WTC11 (cell line): ENCODE measurements at places on chromosomes 5 and 9. TPM values are rescaled to one million over a fixed set of nuclear protein-coding genes. Genes with fewer than 3 reads are reported as not detected.
A peak's percentile ranks its signal among the peaks of the same experiment; 100 is the strongest.

- peaks cover 22% of the 10 kb centered on the region for H3K4me1 ChIP-seq
- peaks cover 13% of the 10 kb centered on the region for H3K27me3 ChIP-seq
- H3K36me3 ChIP-seq, result no peaks in the 10 kb centered on the region
- no peak overlapping the region for H3K27ac ChIP-seq
- DNase-seq, result no peak
Observed at GRCh38 chr5:74556006-74556405, 84.5 kb downstream of the ENC1 start.

DNA sequence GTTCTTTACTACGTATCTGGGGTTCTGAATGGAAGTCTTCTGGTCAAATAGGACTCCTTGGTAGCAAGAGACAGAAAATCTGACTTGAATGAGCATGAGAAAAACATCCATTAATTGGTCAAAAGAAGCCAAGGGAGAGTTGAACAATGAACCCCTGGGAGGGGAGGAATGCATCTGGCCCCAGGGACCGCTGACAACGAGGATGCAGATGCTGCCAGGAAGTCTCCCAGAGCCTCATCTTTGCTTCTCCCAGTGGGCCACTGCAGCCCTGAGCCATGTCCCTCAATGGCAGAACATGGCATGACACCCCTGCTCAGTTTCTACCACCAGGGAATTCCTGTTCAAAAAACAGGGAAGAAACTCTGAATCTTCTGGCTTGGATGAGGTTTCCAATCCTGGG, 50.5 kb upstream of the ICE1 start:
- H3K4me1 ChIP-seq, result peaks cover 20% of the 10 kb centered on the region
- DNase-seq, result no peak
- no peak overlapping the region for H3K27ac ChIP-seq
- H3K27me3 ChIP-seq, result peaks cover 7% of the 10 kb centered on the region

DNA sequence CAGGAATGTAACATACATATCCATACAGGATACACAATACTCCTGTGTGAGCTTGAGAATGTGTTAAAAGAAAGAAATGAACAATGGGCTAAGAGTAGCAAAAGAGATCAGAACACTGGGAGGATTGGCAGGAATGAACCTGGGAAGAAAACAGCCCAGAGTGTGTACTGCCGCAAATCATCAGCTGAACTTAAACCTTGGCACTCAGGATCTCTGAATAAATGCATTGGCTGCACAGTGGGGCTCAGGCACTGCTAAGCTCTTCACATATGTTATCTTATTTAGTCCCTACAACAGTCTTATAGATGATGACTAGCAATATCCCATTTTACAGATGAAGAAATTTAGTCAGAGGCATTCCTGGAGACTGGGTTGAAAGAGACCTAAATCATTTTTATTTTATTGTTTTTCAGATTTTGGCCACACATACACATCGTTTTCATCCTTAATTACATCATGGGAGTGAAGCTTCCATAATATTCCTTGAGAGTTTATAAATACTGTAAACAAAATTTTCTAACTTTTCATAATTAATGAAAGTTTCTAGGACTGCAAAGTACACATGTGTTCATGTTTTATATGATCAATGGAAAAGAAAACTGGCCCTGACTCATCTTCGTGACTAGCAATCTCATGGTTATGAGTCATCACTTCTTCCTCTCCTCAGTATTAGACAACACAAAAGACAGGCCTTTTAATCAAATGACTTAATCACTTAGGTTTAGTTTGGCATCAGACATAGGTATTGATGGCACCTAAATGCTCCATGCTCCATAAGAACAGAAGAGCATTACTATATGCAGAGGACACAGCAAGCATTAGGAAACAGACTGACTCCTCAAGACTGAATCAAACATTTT, 59.2 kb downstream of the CDH18 start:
- DNase-seq, result no peak
- no peak overlapping the region for H3K27ac ChIP-seq
- peak overlapping the region; percentile 10; the same call in 1 of the 2 replicates for H3K4me3 ChIP-seq
- H3K27me3 ChIP-seq, result peaks cover 23% of the 10 kb centered on the region
- H3K36me3 ChIP-seq, result no peaks in the 10 kb centered on the region
- peaks cover 35% of the 10 kb centered on the region for H3K4me1 ChIP-seq

DNA sequence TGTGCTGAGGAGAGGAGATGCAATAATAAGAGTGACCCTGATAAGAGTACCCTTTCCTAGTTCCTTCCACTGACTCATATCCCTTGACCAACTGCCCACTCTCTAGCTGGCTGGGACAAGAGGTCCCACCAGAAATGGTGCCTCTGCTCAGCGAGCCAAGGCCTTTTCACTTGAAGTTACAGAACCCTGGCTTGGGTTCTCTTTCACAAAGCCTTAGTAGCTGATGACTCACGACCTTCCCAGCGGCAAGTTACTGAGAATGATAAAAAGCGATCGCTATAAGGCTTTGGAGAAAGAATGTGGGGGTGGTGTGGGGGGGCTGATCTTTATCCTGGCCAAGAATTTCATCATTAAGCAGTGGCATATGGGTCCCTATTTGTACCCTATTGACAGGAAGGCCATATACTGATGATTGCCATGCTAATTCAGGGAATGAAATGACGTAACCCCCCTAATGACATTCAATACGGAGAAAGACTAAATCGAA, 90.3 kb downstream of the FBXO38 start:
- H3K4me3 ChIP-seq, result no peak overlapping the region
- no peak for DNase-seq
- peaks cover 4% of the 10 kb centered on the region for H3K27me3 ChIP-seq
- H3K36me3 ChIP-seq, result no peaks in the 10 kb centered on the region
- no peak overlapping the region for H3K27ac ChIP-seq

The PHF24 gene
- total RNA-seq, result 0.34 to 0.59 TPM (median 0.53 TPM) in 3 replicates

DNA sequence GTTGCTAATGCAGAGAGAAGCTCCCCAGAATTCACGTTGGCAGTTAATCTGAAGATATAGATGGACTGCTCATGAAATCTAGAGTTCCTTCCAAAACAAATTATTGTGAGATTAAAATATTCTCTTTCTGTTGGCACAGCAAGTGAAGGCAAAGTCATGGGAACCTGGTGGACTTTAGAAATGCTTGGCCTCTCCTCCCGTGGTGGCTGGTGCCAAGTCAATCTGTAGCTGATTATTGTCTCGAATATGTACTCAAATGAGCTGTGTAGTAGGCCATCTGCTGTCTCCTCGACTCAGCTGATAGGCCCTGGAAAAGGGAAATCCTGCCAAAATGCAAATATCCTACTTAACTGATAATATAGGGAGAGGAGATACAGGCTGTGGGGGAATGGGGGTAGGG, 69.3 kb downstream of the DAPK1 start:
- no peak for DNase-seq
- H3K27me3 ChIP-seq, result no peaks in the 10 kb centered on the region
- no peak overlapping the region for H3K4me3 ChIP-seq
- peaks cover 79% of the 10 kb centered on the region for H3K4me1 ChIP-seq
- H3K36me3 ChIP-seq, result peaks cover 18% of the 10 kb centered on the region

The ANKDD1B gene
- 0.07 to 0.28 TPM (median 0.14 TPM) in 3 replicates for total RNA-seq

DNA sequence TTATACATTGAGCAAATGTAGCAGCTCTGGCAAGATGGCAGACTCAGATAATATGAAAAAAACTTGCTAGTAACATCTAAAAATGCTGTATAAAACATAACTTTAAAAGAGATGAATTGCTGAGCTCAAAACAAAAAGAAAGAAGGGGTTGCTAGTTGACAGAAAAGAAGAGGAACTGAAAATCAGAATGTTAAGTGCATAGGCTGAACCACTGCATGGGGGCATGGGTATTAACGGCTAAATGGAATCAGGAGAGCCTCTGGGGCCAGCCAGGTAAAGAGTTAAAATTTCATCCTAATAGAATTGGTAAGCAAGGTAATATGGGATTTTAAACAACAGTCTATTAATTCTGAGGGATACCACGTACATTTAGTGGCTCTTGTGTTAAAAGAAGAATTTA, 146.8 kb downstream of the SMC2 start:
- no peak overlapping the region for H3K4me3 ChIP-seq
- peaks cover 9% of the 10 kb centered on the region for H3K36me3 ChIP-seq
- no peaks in the 10 kb centered on the region for H3K4me1 ChIP-seq
- H3K27ac ChIP-seq, result no peak overlapping the region
- no peak for DNase-seq
- H3K27me3 ChIP-seq, result no peaks in the 10 kb centered on the region

GRCh38 chr9:110027671-110028081, 180.3 kb downstream of the C9orf152 start:
- H3K36me3 ChIP-seq, result no peaks in the 10 kb centered on the region
- no peaks in the 10 kb centered on the region; the same call in 1 of the 2 replicates for H3K27me3 ChIP-seq
- H3K4me1 ChIP-seq, result peaks cover 32% of the 10 kb centered on the region
- no peak for DNase-seq
- H3K27ac ChIP-seq, result peak overlapping the region; percentile 18; the same call in 1 of the 2 replicates

The ANKRD55 gene
- total RNA-seq, result not detected in 3 replicates

DNA sequence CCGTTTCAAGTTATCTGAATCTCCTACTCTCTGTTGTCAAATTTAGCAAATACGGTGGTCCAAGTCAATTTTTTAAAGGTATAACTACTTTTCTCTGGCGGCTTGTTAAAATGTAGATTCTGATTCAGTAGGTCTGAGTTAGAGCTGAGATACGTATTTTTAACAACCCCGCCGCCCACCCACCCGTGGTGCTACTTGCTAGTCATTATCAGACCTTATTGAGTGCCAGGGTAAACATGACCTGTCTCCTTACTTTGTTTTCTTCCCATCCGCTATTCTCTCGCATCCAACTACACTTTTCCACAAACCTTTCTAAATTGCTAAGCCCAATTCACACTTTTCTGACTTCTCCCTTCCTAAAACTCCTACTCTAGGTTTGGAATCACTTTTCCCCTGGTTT, 694 bp upstream of the PLAA start:
- peak overlapping the region; percentile 82 for H3K4me3 ChIP-seq
- peak overlapping the region; percentile 100 for H3K27ac ChIP-seq
- H3K27me3 ChIP-seq, result no peaks in the 10 kb centered on the region
- DNase-seq, result no peak

- no peak overlapping the region for H3K27ac ChIP-seq
- peaks cover 3% of the 10 kb centered on the region; the same call in 1 of the 2 replicates for H3K36me3 ChIP-seq
- H3K4me1 ChIP-seq, result peaks cover 10% of the 10 kb centered on the region
- H3K27me3 ChIP-seq, result no peaks in the 10 kb centered on the region
Observed at GRCh38 chr5:424301-425110, 18.5 kb upstream of the EXOC3 start.

The ORM2 gene
- total RNA-seq, result 0.73 to 1.6 TPM (median 1.0 TPM) in 3 replicates

DNA sequence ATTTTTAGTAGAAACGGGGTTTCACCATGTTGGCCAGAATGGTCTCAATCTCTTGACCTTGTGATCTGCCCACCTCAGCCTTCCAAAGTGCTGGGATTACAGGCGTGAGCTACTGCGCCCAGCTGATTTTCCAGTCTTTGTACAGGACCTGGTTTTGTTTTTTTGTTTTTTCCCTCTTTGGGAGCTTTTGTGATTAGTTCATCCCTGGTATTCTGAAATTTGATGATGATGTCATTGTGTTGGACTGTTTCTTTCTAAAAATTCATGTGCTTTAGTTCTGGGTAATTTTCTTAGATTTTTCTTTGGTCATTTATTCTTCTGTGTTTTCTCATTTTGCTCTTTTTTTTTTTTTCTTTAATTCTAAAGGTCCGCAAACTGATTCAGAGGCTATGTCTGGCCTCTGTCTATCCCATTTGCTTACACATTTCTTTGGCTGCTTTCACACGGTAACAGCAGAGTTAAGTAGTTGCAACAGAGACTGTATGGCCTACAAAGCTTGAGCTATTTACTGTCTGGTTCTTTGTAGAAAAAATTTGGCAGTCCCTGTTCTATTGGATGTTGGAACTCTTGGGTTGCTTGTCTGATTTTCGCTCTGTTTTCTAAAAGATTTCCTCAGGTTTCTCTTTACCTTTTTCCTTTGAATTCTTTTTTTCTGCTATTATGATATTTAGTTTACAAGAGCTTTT, 24.8 kb downstream of the STX17 start:
- H3K4me3 ChIP-seq, result no peak overlapping the region
- DNase-seq, result no peak
- H3K4me1 ChIP-seq, result no peaks in the 10 kb centered on the region

The CRB2 gene
- 1.8 to 3.5 TPM (median 2.4 TPM) in 3 replicates for total RNA-seq

- DNase-seq, result no peak
- peaks cover 8% of the 10 kb centered on the region for H3K4me1 ChIP-seq
- no peaks in the 10 kb centered on the region for H3K27me3 ChIP-seq
- H3K36me3 ChIP-seq, result no peaks in the 10 kb centered on the region
- H3K4me3 ChIP-seq, result no peak overlapping the region
Observed at GRCh38 chr5:29262339-29263123, 1931.0 kb upstream of the CDH6 start.

The GFI1B gene
- total RNA-seq, result 0.41 to 0.78 TPM (median 0.77 TPM) in 3 replicates

The BARX1 gene
- 8.9 to 10.6 TPM (median 9.0 TPM) in 3 replicates for total RNA-seq

DNA sequence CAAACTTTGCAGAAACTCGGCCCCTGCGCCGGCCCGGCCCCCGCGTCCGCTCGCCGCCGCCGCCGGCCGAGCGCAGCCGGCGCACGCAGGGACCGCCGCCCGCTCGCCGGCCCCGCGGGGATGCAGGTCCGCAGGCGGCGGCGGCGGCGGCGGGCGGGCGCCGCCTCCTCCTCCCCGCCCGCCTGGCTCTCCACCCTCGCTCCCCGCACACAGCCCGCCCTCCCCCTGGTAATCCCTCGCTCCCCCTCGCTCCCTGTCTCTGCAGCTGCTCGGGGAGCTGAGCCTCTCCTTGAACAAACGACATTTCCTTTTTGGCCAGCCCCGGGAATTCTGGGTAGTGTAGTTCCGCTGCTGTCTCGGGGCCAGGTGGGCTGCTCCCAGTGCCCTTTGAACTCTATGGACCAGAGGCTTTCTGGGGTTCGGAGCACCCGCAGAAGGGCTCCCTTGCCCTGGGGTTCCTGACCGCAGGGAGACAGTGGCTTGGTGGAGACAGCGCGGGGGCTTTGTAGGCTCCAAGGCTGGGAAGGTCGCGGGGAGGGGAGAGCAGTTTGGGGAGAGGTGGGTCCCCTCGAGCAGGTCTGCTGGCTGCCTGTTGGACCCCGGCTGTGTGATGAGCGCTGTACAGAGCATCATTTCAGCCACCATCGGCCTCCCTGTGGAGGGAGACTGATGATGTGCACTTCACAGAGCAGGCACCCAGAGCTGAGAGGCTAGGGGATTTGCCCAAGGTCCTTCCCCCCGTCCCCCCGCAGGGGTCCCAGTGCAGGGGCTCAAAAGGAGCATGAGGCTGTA, 1.8 kb upstream of the FAM78A start:
- no peaks in the 10 kb centered on the region; the same call in 1 of the 2 replicates for H3K36me3 ChIP-seq
- no peak overlapping the region for H3K27ac ChIP-seq
- H3K4me3 ChIP-seq, result peak overlapping the region; percentile 71
- peak; percentile 86 for DNase-seq

DNA sequence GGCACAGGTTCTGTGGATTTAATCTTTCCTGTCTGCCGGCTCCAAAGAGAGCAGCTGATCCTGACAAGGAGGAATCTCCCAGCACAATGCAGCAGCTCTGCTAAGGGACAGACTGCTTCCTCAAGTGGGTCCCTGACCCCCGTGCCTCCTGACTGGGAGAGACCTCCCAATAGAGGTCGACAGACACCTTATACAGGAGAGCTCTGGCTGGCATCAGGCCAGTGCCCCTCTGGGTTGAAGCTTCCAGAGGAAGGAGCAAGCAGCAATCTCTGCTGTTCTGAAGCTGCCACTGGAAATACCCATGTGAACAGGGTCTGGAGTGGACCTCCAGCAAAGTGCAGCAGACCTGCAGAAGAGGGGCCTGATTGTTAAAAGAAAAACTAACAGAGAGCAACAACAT, 630.2 kb upstream of the FTMT start:
- no peak overlapping the region for H3K4me3 ChIP-seq
- H3K36me3 ChIP-seq, result no peaks in the 10 kb centered on the region; the same call in 1 of the 2 replicates
- no peaks in the 10 kb centered on the region for H3K4me1 ChIP-seq

The PIP5K1B gene
- total RNA-seq, result 5.2 to 6.0 TPM (median 5.7 TPM) in 3 replicates

The HIGD2A gene
- total RNA-seq, result 98.2 to 112 TPM (median 108 TPM) in 3 replicates
